Breast epithelium (tissue), 4 donors: ENCODE measurements at places on chromosomes 5 and 9.

GRCh38 chr5:132100672-132101261 is 27.2 kb downstream of the CSF2 start:
- DNase-seq, result no peak

GRCh38 chr5:92554447-92555085 is 1026.5 kb downstream of the NR2F1-AS1 start:
- DNase-seq, result no peak

GRCh38 chr5:149366169-149366729 is 8.4 kb downstream of the PCYOX1L start:
- no peak for DNase-seq

DNA sequence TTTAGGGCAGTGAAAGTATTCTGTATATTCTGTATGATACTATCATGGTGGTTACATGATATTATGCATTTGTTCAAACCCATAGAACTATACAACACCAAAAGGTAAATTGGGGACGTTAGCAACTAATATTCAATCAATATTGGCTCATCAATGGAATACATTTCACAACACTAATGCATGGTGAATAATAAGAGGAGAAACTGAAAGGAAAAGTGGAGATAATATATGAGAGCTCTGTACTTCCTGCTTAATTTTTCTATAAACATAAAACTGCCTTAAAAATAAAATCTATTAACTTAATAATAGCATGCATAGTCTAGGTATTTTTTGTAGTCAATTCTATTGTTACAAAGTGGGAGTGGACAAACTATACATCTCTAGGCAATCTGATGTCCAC is 66.3 kb downstream of the TRIM32 start:
- DNase-seq, result no peak

DNA sequence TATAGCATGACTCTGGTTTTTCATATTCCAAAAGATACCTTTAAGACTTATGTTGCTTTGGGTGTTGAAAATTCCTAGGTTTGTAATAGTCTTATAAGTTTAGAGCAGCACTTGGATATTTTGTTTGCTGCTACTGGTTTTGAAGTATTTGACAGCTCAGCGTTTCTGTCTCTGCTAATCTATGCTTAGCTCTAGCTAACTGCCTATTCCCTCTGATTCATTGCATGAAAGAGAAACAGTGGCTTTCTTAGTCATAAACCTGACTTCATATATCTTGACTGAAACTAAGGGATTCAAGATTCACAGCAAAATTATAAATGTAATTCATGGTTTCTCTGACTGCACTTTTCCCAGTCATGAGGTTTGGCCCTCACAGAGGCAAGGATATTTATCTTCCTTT is 35.6 kb upstream of the ANXA1 start:
- DNase-seq, result no peak

DNA sequence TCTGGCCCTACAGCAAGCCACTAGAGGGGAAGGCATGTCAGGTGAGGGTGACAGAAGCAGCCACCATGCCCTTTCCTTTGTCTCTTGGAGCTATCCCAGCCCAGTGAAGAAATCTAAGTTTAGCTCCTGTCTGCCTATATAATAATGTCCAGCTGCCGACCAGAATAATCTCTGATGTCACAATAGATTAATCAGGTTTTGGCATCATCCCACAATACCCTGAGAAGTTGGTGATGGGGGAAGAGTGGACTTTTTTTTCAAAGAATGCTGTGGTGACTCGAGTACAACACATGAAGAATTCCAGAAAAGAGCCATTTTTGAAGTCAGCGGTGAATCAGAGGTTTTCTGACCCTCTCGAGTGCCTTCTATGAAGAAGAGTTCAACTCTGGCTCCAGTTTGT is 1.7 kb upstream of the TSLP start:
- DNase-seq, result no peak

DNA sequence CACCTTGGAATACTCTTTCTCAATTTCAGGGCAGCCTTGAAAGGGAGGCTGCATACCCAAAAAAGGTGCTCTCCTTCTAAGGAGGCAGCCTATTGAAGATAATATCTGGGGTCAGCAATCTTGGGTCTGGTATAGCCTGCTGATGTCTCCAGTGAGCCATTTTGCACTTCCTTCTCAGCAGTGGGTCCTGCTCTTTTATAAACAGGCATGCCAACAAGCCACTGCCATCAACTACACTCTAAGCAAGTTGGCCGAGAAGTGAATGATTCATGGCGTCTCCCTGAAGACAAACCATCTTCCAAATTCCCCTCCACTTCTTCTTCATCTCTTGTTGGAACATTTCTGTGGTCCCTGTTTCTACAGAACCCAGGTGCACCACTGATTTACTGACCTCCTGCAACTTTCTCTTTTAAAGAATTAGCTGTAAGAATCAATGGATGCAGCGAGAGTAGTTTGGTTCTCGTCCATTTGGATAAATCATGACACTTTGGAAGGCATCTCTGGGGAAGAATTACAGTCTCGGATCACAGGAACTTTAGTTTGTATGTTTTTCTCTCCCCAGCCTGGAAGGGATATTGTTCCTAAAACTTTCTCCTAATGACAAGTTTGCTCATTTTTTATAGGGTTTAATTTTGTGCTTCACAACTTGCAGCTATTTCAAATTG is 108.3 kb downstream of the INSYN2B start:
- no peak for DNase-seq

GRCh38 chr5:150517272-150518152 is 9.6 kb downstream of the NDST1 start:
- no peak for DNase-seq

- DNase-seq, result no peak
Measured at GRCh38 chr9:14866200-14866749, 44.0 kb downstream of the FREM1 start.

DNA sequence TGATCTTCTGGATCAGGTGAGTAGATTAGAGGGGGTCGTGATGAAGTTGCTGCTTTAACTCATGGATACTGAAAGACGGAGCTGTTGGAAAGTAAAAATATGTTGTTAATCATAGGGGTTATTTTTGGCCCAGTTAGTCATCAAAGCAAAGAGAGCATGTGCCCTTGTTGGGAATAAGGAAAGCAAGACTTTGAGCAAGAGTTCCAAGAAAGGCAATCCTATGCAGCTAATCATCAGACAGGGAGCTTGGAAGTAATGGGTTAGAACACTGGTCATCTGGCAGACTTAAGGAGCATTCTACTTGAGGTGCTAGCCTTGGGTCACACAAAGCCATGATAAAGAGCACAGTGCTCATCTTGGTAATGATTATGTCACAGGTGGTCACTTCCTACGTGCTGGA is 18.3 kb downstream of the ASPN start:
- no peak for DNase-seq

DNA sequence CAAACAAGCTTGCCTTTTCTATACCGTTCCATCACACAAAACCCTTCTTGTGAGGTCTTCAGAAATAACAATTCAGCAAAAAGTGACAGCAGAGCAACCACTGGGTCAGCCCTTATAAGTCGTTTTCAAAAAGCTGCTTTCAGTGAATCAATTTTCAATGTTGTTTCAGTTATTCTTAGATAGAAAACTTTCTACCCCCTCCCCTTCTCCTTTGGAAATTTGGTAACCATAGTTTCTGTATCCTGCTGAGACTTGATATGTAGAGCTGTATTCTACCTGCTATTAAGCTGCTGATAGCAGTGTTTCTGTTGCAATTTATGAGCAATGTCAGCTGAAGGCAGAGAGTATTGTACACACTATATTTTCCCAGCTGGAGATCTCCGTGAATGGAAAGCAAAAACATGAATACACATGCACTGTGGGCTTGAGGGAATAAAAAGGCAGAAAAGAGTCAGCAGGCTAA is 75.7 kb downstream of the ZNF608 start:
- DNase-seq, result no peak

- no peak for DNase-seq
Measured at GRCh38 chr5:17287501-17288155, 70.2 kb downstream of the BASP1 start.

- no peak for DNase-seq
Measured at GRCh38 chr5:77031891-77032290, 1.7 kb downstream of the AGGF1 start.

DNA sequence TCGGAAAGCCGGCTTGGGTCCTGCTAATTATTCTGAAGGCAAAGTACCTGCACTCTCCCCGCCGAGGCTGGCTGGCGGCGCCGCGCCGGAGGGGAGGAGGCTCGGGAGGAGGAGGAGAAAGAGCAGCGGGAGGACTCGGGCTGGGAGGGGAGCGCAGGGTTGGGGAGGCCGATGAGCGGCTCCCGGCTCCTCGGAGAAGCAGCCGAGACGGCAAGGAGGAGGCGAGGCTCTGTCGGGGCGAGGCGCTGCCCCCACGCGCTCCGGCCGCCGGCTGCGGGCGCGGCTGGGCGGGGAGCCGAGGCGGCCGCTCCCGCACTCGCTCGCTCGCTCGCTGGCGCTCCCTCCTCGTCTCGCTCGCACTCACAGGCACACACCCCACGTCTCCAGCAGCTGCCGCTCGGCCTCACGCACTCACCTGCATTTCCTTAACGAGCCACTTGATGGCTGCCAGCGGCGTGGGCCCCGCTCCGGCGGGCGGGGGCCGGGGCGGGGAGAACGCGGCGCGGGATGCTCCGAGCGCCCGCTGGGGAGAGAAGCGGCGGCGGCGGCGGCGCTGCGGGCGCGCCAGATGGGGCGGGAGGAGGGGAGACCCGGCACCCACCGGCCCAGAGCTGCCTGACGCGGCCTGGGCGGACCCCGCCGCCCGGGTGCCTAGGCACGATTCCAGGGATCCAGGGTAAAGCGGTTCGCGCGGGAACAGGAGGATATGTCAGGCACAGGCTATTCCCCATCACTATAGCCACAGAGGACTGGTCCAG is at the start of gene PTPRD:
PTPRD (minus strand) TSS at position 362 of the 758 bp plus-strand sequence.
- no peak for DNase-seq

- DNase-seq, result no peak
Measured at GRCh38 chr5:14041528-14042192, 97.2 kb upstream of the DNAH5 start.

- DNase-seq, result no peak
Measured at GRCh38 chr9:112059966-112060320, 115.2 kb downstream of the SUSD1 start.
